ENCODE measurements at places on chromosomes 2 and 18.

DNA sequence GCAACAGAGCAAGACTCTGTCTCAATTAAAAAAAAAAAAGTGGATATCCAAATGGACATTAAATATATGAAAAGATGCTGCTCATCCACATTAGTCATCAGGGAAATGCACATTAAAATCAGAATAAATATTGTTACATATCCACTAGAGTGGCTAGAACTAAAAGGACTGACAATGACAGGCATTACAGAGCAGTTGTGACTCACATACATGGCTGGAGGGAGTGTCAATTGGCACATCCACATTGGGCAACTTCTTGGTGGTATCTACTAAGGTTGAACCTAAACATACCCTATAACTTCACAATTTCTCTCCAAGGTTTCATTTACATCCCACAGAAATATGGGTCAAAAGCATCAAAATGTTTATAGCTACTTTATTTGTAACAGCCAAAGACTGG lies 14.0 kb upstream of the DNER start:
- no peak for DNase-seq

DNA sequence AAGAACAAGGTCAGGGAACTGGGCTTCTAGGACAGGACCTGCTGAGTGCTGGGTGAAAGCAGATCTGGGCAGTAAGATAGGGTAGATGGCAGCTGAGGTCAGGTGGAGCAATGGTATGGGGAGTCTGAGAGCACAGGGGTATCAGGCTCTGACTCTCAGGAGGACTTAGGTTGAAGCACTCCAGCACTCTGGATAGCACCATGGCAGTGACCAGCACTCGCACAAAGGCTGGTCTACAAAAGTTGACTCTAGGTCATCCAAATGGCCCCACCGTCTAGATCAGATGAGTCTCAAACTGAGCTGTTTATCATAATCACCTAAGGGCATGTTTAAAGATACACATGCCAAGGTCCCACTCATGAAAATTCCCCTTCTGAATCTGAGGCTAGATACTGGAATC lies 60.1 kb downstream of the CDKL4 start:
- no peak for DNase-seq

DNA sequence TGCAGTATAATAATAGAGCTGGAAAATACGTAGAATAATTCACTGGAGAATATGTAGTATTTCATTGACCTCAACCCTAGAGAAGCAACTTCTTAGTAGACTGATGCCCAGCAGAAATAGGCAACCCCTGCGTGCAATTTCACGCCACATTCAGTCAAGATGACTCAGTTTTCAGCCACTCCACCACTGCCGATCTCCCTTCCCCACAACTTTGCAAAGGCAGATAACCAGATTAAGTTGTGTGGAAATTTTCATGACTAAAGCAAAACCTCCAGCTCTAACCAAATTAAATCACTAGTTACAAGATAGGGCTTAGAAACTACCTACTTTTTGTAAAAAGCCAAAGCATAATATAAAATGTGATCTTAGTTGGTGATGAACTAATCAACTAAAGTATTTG lies 63.3 kb upstream of the STK17B start:
- no peak for DNase-seq

DNA sequence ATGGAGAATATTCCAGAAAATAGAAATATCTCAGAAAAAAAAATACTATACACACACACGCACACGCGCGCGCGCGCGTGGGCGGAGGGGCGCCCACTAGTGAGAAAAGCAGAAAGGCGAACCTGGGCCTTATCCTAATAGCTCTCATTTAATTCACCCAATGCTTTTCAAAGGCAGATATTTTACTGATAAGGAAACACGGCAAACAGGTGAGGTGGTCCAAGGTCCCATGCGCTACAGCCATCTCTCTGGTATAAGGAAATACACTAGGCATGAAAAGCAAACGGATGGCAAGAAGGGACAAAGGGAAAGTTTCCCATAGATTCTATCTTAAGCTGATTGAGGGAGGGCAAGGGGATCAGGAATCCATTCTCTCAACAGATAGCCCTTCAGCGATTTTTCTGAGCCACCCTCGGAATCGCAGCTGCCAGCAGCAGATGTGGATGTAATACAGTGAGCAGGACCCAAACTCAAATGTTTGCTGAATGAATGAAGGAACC lies 136.7 kb downstream of the TMEM247 start:
- DNase-seq: no peak

GRCh38 chr18:69895066-69896047 lies 52.3 kb downstream of the CD226 start:
- DNase-seq: no peak
